Fibroblast of the aortic adventitia (primary cell): ENCODE measurements at places on chromosomes 2 and 18. TPM values are rescaled to one million over a fixed set of nuclear protein-coding genes. Genes with fewer than 3 reads are reported as not detected.

The TMEM247 gene
- not detected in 2 replicates for total RNA-seq

The GALNT5 gene
- total RNA-seq = 11.4 and 38.3 TPM in 2 replicates

The PPIL3 gene
- total RNA-seq = 47.3 and 50.0 TPM in 2 replicates

The GPR55 gene
- total RNA-seq = under 0.01 TPM in 1 of 2 replicates, not detected in the other

The POMC gene
- 0.63 and 7.5 TPM in 2 replicates for total RNA-seq

The IL18R1 gene
- 4.7 and 6.8 TPM in 2 replicates for total RNA-seq

The WDR43 gene
- 80.2 and 102 TPM in 2 replicates for total RNA-seq

The LYG1 gene
- 0.09 TPM in 1 of 2 replicates, not detected in the other for total RNA-seq
